Cardiac muscle cell (in vitro differentiated cells and primary cell): ENCODE measurements at places on chromosomes 12 and 14. TPM values are rescaled to one million over a fixed set of nuclear protein-coding genes. Genes with fewer than 3 reads are reported as not detected.

DNA sequence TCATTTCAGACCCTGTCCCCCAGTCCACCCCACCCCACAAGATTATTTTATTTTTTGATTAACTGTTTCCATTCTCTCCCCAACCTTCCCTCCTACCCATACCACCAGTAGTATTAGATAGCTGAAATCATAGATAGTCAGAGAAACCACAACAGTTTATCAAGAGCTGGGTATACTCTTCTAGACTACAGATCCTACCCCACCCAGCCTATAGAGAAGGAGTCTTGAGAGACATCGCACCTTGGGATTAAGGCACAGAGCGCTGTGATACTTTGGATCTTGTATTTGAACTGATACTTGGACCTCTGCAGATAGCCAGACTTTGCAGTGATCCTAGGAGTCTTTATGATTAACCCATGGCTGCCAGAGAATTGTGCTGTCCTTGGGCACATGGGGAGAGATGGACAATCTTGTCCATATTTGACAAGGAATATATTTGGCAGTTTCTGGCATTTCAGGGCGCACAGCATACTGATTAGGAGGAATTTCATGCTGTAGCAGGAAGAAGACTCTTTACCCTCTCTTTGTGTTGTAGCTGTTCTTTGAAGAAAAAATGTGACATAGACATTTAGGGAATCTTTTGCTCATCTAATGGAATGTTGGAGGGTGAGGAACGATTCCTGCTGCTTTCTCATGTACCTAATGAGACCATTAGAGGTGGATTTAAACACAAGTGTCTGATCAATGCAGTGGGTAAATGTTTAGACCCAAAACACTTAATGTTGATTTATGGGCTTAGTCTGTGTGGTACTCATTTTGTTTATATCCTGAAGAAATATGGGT lies 982 bp downstream of the RBMS2 start:
- H3K27me3 ChIP-seq, result no peaks in the 10 kb centered on the region
- peak overlapping the region; percentile 74 for H3K4me3 ChIP-seq
- H3K4me1 ChIP-seq, result peaks cover 14% of the 10 kb centered on the region
- H3K27ac ChIP-seq, result peak overlapping the region; percentile 88

DNA sequence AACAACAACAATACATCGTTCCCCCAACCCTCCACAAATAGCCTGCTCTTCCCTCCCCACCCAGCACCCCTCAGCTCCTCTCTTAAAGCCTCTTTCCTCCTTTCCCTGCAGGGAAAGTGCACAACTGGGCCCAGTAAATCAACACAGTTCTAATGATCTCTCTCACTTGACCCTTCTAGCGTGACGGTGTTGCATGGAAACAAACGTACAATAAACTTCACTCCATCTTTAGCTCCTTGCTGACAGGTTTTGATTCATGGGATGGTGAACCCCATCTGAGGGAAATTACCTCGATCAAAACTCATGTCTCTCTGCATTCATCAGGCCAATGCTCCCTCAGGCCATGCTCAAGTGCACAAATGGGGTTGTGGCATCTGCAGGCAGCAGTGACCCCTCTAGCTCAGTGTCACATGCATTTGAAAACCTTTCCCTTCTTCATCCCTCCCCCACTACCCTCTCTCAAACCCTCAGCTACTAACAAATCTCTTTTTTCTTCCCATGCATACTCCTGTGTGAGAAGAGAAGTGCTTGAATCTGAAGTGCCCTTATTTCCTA lies 22.9 kb downstream of the GDF11 start:
- no peak overlapping the region for H3K4me3 ChIP-seq
- peak overlapping the region; percentile 72 for H3K27ac ChIP-seq
- peaks cover 8% of the 10 kb centered on the region for H3K4me1 ChIP-seq
- peaks cover 5% of the 10 kb centered on the region for H3K36me3 ChIP-seq
- H3K27me3 ChIP-seq, result no peaks in the 10 kb centered on the region

GRCh38 chr14:66121859-66122258 lies 364.3 kb upstream of the CCDC196 start:
- H3K27ac ChIP-seq, result no peak overlapping the region
- no peaks in the 10 kb centered on the region for H3K27me3 ChIP-seq
- H3K36me3 ChIP-seq, result no peaks in the 10 kb centered on the region
- H3K4me1 ChIP-seq, result peaks cover 20% of the 10 kb centered on the region

Gene PRKAB1
- polyA plus RNA-seq, result 35.8 and 52.6 TPM in 2 replicates

Gene PROX2
- polyA plus RNA-seq, result 0.06 and 0.75 TPM in 2 replicates

- H3K4me3 ChIP-seq, result no peak overlapping the region
- no peaks in the 10 kb centered on the region for H3K36me3 ChIP-seq
- H3K27me3 ChIP-seq, result no peaks in the 10 kb centered on the region
- no peaks in the 10 kb centered on the region for H3K4me1 ChIP-seq
Observed at GRCh38 chr14:20415782-20416206, 2.5 kb upstream of the TEP1 start.

GRCh38 chr14:20846560-20846959 lies 43.9 kb upstream of the RNASE1 start:
- H3K27ac ChIP-seq, result no peak overlapping the region
- peaks cover 16% of the 10 kb centered on the region for H3K4me1 ChIP-seq
- H3K4me3 ChIP-seq, result no peak overlapping the region
- DNase-seq, result no peak

DNA sequence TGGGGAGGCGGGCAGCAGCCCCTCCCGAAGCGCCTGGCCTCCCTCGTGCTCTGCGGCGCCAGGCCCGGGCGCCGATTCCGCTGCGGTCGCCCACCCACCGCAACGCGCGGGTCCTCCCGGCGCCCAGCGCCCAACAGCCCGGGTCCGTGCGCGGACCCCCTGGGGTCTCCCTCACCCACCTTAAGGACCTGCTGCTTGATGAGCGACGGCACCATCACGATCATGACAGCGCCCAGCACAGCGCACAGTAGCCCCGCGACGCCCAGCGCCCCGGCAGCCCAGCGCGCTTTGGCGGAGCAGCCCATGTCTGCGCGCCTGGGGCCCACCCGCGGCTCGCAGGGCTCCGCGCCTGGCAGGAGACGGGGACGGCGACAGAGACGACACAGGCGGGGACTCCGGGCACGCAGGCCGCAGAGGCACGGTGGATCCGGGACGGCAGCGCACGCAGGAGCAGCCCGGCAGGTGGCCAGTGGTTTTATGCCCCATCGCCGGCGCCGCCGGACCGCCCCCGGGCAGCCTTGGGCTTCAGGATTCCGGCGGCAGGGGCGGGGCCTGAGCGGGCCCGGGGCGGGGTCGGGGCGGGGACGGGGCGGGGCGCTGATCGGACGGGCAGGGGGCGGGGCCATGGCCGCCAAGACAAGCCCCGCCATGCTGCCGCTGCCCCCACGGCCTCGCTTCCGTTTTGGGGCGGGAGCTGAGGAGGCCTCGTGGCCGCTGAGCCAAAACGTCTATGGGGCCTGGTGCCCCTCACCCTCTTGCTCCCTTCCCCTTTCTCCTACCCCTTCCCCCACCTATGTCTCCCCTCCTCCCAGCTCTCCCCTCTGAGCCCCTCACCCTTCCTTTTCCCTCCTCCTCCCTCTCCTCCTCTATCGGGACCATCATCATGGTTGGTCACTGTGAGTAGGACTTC lies at the start of gene SCARB1:
Gene SCARB1, minus strand, starts transcription at position 449 of the 910 bp plus-strand sequence. Its CDS starts 144 bp downstream, at position 305.
- H3K36me3 ChIP-seq, result no peaks in the 10 kb centered on the region
- no peaks in the 10 kb centered on the region for H3K4me1 ChIP-seq
- H3K4me3 ChIP-seq, result peak within 1 kb of the TSS; percentile 54
- H3K27me3 ChIP-seq, result no peaks in the 10 kb centered on the region

DNA sequence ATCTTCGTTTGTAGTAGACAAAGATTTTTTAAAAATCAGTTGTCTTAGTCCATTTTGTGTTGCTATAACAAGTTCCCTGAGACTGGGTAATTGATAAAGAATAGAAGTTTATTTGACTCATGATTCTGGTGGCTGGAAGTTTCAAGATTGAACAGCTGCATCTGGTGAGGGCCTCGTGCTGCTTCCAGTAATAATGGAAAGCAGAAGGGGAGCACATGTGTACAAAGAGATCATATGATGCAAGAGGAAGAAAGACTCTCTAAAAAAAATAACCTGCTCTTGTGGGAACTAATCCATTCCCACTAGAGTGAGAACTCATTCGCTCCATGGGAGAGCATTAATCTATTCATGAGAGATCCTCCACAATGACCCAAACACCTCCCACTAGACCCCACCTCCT lies 24.8 kb downstream of the MUCL1 start:
- H3K4me1 ChIP-seq, result no peaks in the 10 kb centered on the region
- no peak overlapping the region for H3K27ac ChIP-seq
- DNase-seq, result no peak
- H3K4me3 ChIP-seq, result no peak overlapping the region
- H3K27me3 ChIP-seq, result no peaks in the 10 kb centered on the region

DNA sequence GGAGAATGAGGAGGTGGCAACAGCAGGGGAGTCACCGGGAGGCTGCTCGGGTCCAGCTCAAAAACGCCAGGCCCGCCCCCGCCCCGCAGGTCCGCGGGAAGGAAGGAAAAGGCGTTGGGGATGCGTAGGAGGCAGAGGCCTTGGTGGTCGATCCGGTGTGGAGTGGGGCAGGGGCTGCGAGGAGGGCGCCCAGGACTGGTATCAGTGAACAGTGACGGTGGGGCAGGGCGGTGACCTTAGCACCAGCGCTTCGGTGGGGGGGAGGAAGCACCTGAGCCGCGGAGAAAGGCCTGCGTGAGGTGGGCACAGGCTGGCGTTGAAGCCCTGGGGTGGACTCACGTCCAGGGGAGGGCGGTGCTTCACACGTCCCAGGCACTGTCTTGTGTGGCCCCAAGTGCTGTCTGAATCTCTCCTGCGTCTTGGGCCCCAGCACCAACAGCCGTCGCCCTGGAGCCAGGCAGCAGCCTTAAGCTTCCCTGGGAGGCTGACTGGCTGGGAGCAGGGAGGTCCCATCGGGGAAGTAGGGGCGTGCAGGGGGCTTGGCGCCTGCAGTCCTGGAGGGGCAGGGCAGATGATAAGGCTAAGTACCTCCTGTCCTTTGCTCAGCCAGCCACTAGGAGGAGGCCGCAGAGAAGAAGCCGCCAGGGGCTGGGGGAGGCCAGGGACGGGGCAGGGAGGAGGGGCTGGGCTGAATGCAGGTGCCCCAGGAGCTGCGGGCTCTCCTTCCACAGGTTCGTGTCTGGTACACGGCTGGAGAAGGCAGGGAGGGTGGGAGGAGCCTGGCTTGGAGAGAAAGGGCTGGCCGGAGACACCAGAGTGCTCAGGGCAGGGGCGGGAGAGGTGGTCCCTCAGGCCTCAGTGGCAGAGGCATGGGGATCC lies 26.5 kb downstream of the ZBTB42 start:
- peak; percentile 92 for DNase-seq
- peak overlapping the region; percentile 36 for H3K4me3 ChIP-seq
- peak overlapping the region; percentile 87 for H3K27ac ChIP-seq
- no peaks in the 10 kb centered on the region for H3K36me3 ChIP-seq
- H3K4me1 ChIP-seq, result peaks cover 9% of the 10 kb centered on the region
- H3K27me3 ChIP-seq, result peaks cover 6% of the 10 kb centered on the region

DNA sequence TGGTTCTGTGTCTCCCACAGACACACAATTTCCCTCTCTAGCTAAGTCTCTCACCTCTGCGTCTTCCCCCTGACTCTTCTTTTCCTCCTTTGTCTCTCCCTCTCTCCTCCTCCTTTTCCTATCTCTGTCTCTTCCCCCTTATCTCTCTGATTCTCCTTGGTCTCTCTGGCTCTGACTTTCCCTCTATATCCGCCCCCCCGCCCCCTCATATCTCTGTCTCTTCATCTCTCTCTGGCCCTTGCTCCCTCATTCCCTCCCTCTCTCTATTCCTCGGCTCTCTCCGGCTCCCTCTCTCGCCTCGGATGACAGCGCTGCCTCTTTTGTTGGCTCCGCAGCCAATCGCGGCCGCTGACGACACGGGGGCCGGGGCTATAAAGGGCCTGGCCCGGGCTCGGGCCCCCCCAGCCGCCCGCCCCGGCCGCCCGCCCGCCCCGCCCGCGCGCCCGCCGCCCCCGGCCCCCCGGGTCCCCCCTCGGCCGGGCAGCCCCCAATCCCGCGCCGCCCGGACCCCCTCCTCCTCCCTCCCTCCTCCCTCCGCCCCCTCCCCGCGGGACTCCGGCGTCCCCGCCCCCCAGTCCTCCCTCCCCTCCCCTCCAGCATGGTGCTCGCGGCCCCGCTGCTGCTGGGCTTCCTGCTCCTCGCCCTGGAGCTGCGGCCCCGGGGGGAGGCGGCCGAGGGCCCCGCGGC lies at the start of gene GDF11:
Gene GDF11, plus strand, starts transcription at position 404 of the 687 bp plus-strand sequence. Its CDS starts 195 bp downstream, at position 599.
- peak within 1 kb of the TSS; percentile 92 for H3K27ac ChIP-seq
- no peaks in the 10 kb centered on the region for H3K36me3 ChIP-seq
- DNase-seq, result peak; percentile 79
- no peaks in the 10 kb centered on the region for H3K27me3 ChIP-seq

GRCh38 chr12:94157981-94158411 lies 9.6 kb downstream of the PLXNC1 start:
- no peaks in the 10 kb centered on the region for H3K4me1 ChIP-seq
- no peaks in the 10 kb centered on the region for H3K36me3 ChIP-seq
- DNase-seq, result peak; percentile 42

DNA sequence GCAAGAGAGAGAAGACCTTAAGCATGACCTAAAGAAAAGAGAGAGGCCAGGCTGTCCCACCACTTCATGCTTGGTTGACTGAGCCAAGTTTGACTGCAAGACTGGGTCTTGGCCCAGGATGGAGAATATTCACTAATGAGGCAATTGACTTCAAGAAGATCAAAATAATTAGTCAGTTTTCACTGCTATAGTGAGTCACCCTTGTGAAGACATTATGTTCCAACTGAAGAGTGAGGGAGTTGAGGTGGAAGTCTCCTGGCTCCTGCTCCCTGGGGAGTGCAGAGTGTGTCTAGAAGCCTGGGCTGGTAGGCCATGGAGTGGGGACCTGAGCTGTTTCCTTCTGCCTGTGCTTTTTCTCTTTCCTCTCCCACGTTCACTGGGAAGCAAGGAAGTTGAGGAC lies 117.6 kb downstream of the CACNA1C start:
- no peak overlapping the region for H3K4me3 ChIP-seq
- no peaks in the 10 kb centered on the region for H3K27me3 ChIP-seq
- no peak for DNase-seq
- H3K4me1 ChIP-seq, result peaks cover 27% of the 10 kb centered on the region

Gene PSMA6
- polyA plus RNA-seq, result 296 and 352 TPM in 2 replicates

DNA sequence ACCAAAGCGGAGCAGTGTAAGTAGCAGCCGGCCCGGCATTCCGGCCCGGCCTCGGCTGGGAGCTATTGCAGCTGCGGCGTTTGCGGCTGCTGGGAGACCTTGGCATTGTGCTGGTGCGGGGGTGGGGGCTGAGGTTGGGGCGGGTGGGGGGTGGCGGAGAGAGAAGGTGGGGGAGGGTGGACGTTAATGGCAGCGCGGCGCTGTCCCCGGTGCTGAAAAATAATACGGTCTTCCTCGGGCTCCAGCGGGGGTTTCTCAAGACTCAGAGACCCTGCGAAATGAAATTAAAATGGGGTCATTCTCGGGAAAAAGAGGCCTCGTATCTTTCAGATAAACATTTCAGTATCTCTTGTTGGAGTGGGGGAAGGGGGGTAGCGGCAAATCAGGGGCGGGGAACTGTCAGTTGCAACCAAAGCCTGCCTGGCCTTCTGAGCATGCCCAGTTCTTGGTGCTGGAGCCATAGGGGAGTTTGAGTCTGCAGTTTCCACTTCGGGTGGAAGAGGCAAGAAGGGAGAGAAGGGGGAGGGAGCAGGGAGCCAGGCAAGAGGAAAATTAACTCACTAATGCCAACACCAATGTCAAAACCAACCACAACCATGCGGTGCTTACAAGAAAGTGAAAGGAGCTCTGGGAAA lies 414 bp downstream of the UNC79 start:
- H3K36me3 ChIP-seq, result no peaks in the 10 kb centered on the region
- H3K27ac ChIP-seq, result no peak overlapping the region
- peak; percentile 43 for DNase-seq
- H3K4me3 ChIP-seq, result peak overlapping the region; percentile 65

Gene MYH6
- polyA plus RNA-seq, result 2,795 and 4,145 TPM in 2 replicates
